ENCODE measurements at places on chromosomes 16 and 17.

- DNase-seq: no peak
These were observed 3.5 kb upstream of the CLEC10A start for GRCh38 chr17:7083592-7083991.

- DNase-seq: no peak
These were observed 8.9 kb downstream of the ALOX15B start for GRCh38 chr17:8047769-8048110.

DNA sequence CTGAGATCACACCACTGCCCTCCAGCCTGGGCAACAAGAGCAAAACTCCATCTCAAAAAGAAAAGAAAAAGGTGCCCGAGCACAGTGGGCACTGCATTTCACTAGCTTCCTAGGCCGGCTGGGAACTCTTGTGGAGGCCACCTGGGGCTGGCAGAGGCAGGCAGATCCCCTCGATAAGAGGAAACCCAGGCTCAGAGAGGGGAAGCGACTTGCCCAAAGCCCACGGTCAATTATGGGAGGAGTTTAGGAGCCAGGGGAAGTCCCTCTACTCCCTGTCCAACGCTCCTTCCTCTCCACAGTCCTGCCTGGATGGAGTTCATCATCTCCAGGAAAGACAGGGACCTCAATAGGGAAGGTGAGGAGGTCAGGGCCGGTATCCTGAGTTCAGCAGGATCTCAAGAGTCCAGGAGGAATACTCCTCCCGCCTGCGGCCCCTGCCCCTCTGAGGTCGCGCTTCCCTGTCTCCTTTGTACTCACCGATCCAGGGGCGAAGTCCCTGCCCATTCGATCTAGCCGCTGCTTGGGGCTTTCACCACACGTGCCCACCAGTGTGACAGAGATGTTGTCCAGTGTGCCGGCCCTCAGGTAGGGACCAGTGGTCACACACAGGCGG is 841 bp downstream of the ALOXE3 start:
- no peak for DNase-seq

DNA sequence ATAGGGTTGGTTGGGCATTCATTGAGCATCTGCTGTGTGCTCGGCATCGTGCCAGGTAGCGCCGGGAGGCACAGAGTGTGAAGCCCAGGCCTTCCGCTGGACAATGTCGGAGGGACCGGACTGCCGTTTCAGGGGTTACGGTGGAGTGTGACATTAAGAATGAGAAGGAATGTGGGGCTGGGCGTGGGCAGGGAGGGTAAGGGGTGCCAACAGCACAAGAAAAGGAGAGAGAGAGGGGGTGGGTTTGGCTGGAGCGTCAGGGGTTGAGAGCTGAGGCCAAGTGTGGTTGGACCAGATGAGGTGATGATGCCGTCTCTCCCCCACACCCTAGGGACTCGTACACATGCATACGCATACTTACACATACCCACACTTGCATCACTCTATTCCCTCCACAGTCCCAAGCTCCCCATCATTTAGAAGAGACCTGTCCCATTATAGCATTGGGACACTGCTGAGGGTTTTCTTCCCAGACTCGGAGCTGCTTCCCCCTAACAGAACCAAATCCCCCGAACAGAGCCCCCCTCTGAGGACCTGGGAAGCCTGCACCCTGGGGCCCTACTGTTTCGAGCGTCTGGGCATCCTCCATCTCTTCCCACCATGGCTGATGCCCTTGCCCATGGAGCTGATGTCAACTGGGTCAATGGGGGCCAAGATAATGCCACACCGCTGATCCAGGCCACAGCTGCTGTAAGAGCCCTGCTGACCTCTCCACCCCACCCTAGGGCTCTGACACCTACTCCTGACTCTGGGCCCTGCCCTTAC is 3.3 kb upstream of the KCTD11 start:
- no peak for DNase-seq
